Hepatocyte (in vitro differentiated cells): ENCODE measurements at places on chromosomes 1 and 21. TPM values are rescaled to one million over a fixed set of nuclear protein-coding genes. Genes with fewer than 3 reads are reported as not detected.

DNA sequence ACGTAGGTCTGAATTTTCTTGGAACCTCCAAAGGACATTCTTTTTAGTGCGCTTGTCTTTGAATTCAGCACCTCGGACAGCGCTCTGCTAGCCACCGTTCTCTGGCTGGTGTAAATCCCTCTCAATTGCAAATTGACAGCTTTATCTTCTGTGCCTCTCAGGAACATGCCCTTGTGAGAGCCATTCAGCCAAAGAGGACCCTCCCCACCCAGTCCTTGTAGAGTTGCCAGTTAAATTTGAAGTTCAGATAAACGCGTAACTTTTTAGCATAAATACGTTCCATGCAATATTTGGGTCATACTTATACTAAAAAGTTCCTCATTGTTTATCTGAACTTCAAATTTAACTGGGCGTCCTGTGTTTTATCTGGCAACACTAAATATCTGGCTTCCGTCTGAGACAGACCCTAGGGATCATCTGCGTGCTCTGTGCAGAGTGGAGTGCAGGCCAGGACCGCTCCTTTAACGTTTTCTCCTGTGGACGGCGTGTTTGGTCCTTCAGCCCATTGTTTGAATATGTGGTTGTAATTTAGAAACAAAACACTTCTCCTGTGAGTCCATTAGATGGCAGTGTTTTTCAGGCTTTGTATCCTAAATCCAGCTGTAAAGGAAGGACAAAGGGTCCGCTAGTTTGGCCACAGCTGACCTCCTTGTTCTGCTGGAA, 7.0 kb downstream of the KCNAB2 start:
- no peak overlapping the region for H3K4me3 ChIP-seq
- no peak overlapping the region for H3K27ac ChIP-seq
- peak; percentile 84 for DNase-seq
- H3K36me3 ChIP-seq, result no peaks in the 10 kb centered on the region
- no peaks in the 10 kb centered on the region for H3K27me3 ChIP-seq
- H3K4me1 ChIP-seq, result no peaks in the 10 kb centered on the region

DNA sequence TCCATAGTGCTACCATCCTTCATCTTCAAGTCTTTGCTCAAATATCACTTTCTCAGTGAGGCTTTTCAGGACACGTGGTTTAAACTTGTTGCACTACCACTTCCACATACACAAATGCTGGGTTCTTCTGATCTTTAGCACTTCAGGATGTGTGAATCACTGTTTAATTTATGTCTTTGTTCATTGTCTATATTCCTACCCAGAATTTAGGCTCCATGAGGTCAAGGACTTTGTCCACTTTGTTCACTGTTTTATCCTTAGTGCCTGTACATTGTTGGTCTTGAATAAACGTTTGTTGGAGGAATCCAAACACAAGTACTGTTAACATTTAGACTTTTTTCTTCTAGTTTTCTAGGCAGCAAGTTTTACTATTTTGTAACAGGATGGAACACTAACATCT, 42.6 kb upstream of the RALGPS2 start:
- no peaks in the 10 kb centered on the region for H3K27me3 ChIP-seq
- DNase-seq, result no peak

- no peaks in the 10 kb centered on the region for H3K27me3 ChIP-seq
- no peaks in the 10 kb centered on the region for H3K36me3 ChIP-seq
- H3K4me1 ChIP-seq, result peaks cover 19% of the 10 kb centered on the region
- H3K27ac ChIP-seq, result peak overlapping the region; percentile 50
- no peak overlapping the region for H3K4me3 ChIP-seq
These were observed 339 bp upstream of the RNPC3 start for GRCh38 chr1:103525114-103525606.

DNA sequence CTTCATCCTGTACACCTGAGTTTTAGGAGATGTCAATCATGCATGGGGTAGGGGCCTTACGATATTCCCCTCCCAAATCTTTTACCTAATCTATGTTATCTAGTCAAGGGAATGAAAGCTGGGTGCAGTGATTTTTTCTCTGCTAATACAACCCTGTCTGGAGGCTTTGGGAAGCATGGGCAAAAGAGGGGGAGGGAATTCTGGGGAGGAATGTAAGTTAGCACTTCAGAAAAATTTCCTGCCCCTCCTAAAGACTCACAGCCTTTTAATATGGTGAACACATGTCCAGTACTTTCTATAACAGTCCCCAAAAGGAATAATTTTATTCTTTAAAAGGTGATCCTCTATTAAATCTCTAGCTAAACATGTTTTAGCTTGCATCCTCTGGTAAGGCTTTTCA, 25.6 kb upstream of the PRELP start:
- no peaks in the 10 kb centered on the region for H3K27me3 ChIP-seq
- H3K36me3 ChIP-seq, result no peaks in the 10 kb centered on the region
- H3K27ac ChIP-seq, result peak overlapping the region; percentile 45
- peaks cover 17% of the 10 kb centered on the region for H3K4me1 ChIP-seq
- no peak for DNase-seq

DNA sequence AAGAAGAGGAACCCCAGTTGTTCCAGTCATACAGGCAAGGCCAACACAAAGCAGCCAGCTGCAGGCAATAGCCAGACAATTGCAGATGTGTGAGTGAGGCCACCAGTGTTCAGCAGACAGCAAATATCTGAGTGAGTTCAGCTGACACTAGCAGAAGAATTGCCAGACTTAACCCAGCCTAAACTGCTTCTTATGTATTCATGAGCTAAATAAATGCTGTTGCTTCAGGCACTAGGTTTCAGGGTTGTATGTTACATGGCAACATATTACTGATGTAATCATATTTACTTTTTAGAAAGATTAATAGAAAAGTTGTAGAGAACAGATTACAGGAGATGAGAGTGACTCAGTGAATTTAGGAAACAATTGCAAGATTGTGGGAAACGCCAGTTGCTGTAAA, 129.8 kb upstream of the CHODL start:
- H3K4me3 ChIP-seq, result no peak overlapping the region
- no peak for DNase-seq
- no peaks in the 10 kb centered on the region for H3K4me1 ChIP-seq
- no peaks in the 10 kb centered on the region for H3K36me3 ChIP-seq
- H3K27me3 ChIP-seq, result no peaks in the 10 kb centered on the region
- H3K27ac ChIP-seq, result no peak overlapping the region

GRCh38 chr21:15872236-15872635, 142.5 kb downstream of the USP25 start:
- H3K4me3 ChIP-seq, result no peak overlapping the region
- no peaks in the 10 kb centered on the region for H3K36me3 ChIP-seq
- H3K27me3 ChIP-seq, result no peaks in the 10 kb centered on the region
- no peak for DNase-seq
- H3K27ac ChIP-seq, result no peak overlapping the region

- no peaks in the 10 kb centered on the region for H3K36me3 ChIP-seq
- no peaks in the 10 kb centered on the region for H3K27me3 ChIP-seq
- no peak overlapping the region for H3K4me3 ChIP-seq
- peaks cover 32% of the 10 kb centered on the region for H3K4me1 ChIP-seq
- no peak for DNase-seq
These were observed 1.8 kb upstream of the ZBTB48 start for GRCh38 chr1:6577831-6578525.

Gene SLC44A3
- 55.3 and 70.2 TPM in 2 replicates for total RNA-seq

- no peak overlapping the region for H3K27ac ChIP-seq
- no peaks in the 10 kb centered on the region for H3K27me3 ChIP-seq
- peaks cover 28% of the 10 kb centered on the region for H3K4me1 ChIP-seq
- H3K4me3 ChIP-seq, result no peak overlapping the region
- DNase-seq, result no peak
These were observed 64.1 kb downstream of the NOS1AP start for GRCh38 chr1:162133566-162133965.

DNA sequence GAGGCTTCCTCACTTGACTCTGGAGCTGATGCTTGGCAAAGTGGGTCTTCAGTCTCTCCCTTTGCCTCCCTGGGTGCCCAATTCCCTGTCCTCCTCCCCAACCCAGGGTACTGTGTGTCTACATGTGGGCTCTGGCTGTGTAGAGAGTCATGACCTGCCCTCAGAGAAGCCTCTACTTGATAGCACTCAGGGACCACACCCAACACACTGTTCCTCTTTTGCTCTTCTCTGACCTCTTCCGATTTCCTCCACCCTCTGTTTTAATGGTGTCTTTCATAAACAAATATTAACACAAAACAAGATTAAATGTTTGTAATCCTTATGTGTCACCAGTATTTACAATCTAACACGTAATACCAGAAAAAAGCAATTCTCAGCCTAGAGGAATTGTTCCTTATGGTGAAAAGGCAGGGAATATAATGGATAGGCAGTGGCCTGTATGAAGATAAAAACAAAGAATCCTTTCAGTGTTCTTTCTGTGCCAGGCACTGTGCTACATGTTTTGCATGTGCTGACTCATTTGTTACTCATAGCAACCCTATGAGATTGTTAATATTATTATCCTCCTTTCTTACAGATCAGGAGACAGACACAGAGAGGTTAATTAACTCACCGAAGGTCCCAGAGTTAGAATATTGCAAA, 58.2 kb downstream of the HSD3B1 start:
- H3K36me3 ChIP-seq, result no peaks in the 10 kb centered on the region
- DNase-seq, result no peak
- peak overlapping the region; percentile 28 for H3K27ac ChIP-seq

Gene LCE1D
- total RNA-seq, result not detected in 2 replicates

Gene LCE6A
- total RNA-seq, result not detected in 2 replicates

Gene FBXO28
- 26.6 and 28.3 TPM in 2 replicates for total RNA-seq

- DNase-seq, result no peak
- no peak within 1 kb of the TSS for H3K27ac ChIP-seq
- H3K4me3 ChIP-seq, result no peak within 1 kb of the TSS
These were observed at the start of gene RGS8 for GRCh38 chr1:182684116-182684828. TSS of gene RGS8 (minus strand) at chr1:182684587. CDS start at chr1:182669649, 14,938 bp downstream.

GRCh38 chr1:152186556-152187285, 27.7 kb upstream of the RPTN start:
- H3K36me3 ChIP-seq, result no peaks in the 10 kb centered on the region
- no peaks in the 10 kb centered on the region for H3K4me1 ChIP-seq
- no peaks in the 10 kb centered on the region for H3K27me3 ChIP-seq
- no peak overlapping the region for H3K27ac ChIP-seq

DNA sequence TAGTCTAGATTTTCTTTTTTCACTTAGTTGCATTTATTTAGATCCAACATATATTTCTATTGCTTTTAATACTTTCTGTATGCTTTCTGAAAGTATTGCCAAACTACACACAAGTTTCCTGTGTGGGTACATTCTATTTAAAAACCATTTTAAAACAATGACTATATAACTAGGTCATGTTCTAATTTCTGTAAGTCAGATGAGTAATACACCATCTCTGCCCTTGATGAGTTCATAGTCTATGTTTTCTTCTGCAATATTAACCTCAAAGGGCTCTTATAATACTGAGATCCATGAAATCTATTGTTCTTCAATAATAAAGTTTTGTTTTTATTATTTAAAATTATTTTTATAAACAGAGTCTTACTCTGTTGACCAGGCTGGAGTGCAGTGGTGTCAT, 68.3 kb downstream of the RNASEL start:
- H3K4me3 ChIP-seq, result no peak overlapping the region
- no peaks in the 10 kb centered on the region for H3K27me3 ChIP-seq
- DNase-seq, result no peak
- no peaks in the 10 kb centered on the region for H3K4me1 ChIP-seq
- no peaks in the 10 kb centered on the region for H3K36me3 ChIP-seq

- DNase-seq, result no peak
- no peaks in the 10 kb centered on the region for H3K36me3 ChIP-seq
- no peaks in the 10 kb centered on the region for H3K27me3 ChIP-seq
- H3K4me1 ChIP-seq, result no peaks in the 10 kb centered on the region
- no peak overlapping the region for H3K27ac ChIP-seq
- no peak overlapping the region for H3K4me3 ChIP-seq
These were observed 157.6 kb upstream of the LMO4 start for GRCh38 chr1:87170931-87171598.
